ENCODE measurements at places on chromosomes 11 and 22. TPM values are rescaled to one million over a fixed set of nuclear protein-coding genes. Genes with fewer than 3 reads are reported as not detected.

HTR3B gene
- polyA plus RNA-seq: 0.08 TPM

PHLDB1 gene
- 191 TPM for polyA plus RNA-seq

RIC3 gene
- 15.9 TPM for polyA plus RNA-seq

MIOX gene
- polyA plus RNA-seq: 3.6 TPM

MS4A15 gene
- not detected for polyA plus RNA-seq

IL18BP gene
- 6.7 TPM for polyA plus RNA-seq

HBD gene
- polyA plus RNA-seq: 4.1 TPM

MCAM gene
- 58.3 TPM for polyA plus RNA-seq

H19 gene
- 2,687 TPM for polyA plus RNA-seq

SYT13 gene
- 13.7 TPM for polyA plus RNA-seq

NAALAD2 gene
- 23.3 TPM for polyA plus RNA-seq

MLC1 gene
- 1.1 TPM for polyA plus RNA-seq

ROM1 gene
- polyA plus RNA-seq: 2.8 TPM

MYO18B gene
- 0.25 TPM for polyA plus RNA-seq

MRGPRE gene
- polyA plus RNA-seq: not detected

GLYAT gene
- 162 TPM for polyA plus RNA-seq

AMOTL1 gene
- 46.9 TPM for polyA plus RNA-seq

C11orf65 gene
- 2.7 TPM for polyA plus RNA-seq

P4HA3 gene
- polyA plus RNA-seq: 1.7 TPM

CNGA4 gene
- polyA plus RNA-seq: 0.34 TPM

CDC45 gene
- polyA plus RNA-seq: 21.3 TPM

BCO2 gene
- 9.3 TPM for polyA plus RNA-seq

KRTAP5-10 gene
- polyA plus RNA-seq: 0.39 TPM

ATG2A gene
- 20.9 TPM for polyA plus RNA-seq

Data from left renal cortex interstitium (tissue), 4 donors.